Iris pigment epithelial cell (primary cell): ENCODE measurements at places on chromosomes 12 and 14.

DNA sequence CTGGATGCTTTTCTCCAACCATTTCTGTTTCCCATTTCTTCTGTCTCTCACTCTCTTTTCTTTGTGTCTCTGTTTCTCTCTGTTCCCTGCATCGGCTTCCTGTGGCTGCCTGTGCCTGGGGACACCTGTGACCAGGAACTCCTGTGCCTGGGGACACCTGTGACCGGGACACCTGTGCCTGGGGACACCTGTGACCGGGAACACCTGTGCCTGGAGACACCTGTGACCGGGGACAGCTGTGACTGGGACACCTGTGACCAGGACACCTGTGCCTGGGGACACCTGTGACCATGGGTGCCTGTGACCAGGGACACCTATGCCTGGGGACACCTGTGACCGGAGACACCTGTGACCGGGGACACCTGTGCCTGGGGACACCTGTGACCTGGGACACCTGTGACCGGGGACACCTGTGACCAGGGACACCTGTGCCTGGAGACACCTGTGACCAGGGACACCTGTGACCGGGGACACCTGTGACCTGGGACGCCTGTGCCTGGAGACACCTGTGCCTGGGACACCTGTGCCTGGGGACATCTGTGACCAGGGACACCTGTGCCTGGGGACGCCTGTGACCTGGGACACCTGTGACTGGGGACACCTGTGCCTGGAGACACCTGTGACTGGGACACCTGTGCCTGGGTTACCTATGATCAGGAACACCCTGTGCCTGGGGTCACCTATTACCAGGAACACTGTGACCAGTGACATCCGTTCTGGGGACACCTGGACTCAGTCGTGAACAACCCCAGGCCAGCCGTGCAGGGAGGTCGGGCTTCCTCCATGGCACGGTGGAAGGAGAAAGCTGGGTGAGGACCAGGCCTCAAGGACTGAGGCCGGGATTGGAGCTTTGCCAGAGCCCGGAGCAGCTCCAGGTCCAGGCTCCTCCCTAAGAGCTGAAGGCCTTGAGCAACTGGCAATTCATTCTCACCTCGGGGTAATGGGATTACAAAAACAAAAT, 23.4 kb upstream of the FBRSL1 start:
- no peak for DNase-seq

GRCh38 chr14:50814161-50814560, 16.8 kb downstream of the NIN start:
- no peak for DNase-seq

DNA sequence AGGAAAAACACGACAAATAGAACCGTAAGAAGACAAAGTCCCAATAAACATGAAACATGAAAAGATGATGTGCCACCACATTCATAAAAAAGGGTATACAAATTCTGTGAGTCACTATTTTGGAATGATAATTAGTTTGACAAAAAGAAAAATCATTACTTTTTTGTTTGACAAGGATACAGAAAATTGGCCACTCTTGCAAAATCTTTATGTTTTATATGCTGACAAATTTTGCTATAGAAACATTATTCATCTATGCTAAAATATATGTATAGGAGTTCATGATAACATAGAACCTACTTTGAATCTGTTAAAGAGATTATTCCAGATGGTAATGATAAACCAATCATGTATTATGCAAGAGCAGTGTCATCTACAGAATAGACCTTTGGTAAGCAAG, 1201.0 kb downstream of the FSCB start:
- no peak for DNase-seq

DNA sequence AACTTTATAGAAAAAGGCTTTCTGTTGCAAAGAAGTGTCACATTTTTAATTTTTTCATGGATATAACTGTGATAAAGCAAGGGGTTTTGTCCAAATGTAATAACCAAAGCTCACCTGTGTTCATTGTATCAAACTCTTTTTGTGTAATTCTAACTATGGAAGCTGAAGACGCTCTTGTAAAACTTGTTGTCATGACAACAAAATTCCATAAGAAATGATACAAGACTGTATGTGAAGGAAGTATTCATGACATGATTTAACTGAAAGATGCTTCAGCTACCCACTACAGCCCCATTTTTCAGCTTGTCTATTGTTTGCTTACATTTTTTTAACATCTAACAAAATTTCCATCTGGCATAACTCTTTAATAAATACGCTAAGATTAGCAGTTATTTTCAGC, 360.9 kb downstream of the KCNH5 start:
- no peak for DNase-seq

- DNase-seq = peak; percentile 49
Measured at GRCh38 chr12:122203301-122204166, at the start of gene B3GNT4. Gene B3GNT4 (plus strand): TSS chr12:122203709. CDS start chr12:122204619, 910 bp downstream.

DNA sequence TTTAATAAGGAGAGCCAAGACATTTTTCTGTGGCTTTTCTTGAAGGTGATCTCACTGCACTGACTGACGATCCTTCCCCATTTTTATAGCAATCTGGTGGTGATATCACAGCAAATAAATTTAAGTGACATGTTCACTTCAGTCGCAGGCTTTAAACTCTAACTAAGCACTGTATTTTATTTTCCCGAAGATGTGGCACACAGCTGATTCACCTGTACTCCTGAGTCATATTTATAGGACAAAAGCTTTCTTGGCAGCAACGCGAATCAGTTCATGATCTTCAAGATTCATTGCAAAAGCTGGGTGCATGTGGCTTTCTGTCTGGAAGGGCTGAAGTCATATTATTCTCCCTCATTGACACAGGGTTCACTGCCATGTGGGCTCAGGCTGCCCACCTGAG, 79.8 kb upstream of the TUNAR start:
- DNase-seq = no peak

- peak; percentile 59 for DNase-seq
Measured at GRCh38 chr12:114955414-114956014, 271.5 kb upstream of the TBX3 start.

GRCh38 chr12:48183876-48184548, 568 bp downstream of the CCDC184 start:
- no peak for DNase-seq

- DNase-seq = no peak
Measured at GRCh38 chr12:42552822-42553221, 36.7 kb downstream of the PRICKLE1 start.

- DNase-seq = peak; percentile 34
Measured at GRCh38 chr12:57215668-57216013, 953 bp upstream of the NXPH4 start.

DNA sequence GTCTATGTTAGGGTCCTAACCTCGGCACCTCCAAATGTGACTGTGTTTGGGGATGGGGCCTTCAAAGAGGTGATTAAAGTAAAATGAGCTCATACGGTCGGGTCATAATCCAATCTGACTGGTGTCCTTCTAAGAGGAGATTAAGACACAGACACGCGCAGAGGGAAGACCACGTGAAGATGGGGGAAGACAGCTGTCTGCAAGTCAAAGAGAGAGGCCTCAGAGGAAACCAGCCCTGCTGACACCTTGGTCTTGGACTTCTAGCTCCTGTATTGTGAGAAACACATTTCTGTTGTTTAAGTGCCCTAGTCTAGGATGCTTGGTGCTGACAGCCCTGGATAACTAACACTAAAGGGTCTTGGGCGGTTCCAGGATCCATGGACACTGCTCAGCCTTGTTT, 109.6 kb downstream of the DICER1 start:
- no peak for DNase-seq

GRCh38 chr12:105948331-105948730, 190.4 kb downstream of the NUAK1 start:
- DNase-seq = peak; percentile 58
